ENCODE measurements at places on chromosomes 2 and 18.

DNA sequence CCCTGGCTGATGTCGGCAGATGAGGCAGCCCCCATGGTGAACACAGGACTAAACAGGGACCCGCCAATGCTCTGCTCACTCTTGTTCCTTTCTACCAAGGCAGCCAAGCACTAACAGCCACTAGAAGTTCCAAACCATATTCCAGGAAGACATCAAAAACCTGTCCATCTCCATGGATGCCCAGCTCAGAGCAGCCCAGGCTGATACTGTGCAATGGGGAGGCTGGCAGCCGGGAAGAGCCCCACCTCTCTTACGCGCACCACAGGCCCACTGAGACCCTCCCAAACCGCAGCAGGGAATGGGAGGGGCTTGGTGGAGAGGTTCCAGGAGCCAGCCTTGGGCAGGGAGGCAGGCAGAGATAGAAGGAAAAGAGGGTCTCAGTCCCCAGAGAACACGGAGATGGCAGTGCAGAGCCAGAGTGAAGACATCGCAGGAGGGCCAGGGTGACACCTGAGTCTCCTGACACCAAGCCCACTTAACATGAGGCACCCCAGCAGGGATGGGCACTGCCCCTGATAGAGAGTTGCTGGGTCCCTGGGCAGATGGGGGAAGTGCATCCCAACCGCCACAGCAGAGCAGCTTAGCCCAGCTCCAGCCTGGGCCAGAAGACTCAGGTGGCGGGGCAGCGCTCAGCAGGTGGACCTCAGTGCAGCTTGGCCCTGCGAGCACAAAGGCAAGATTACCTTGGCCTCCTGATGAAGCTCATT, 3.4 kb downstream of the HS6ST1 start:
- DNase-seq = no peak

DNA sequence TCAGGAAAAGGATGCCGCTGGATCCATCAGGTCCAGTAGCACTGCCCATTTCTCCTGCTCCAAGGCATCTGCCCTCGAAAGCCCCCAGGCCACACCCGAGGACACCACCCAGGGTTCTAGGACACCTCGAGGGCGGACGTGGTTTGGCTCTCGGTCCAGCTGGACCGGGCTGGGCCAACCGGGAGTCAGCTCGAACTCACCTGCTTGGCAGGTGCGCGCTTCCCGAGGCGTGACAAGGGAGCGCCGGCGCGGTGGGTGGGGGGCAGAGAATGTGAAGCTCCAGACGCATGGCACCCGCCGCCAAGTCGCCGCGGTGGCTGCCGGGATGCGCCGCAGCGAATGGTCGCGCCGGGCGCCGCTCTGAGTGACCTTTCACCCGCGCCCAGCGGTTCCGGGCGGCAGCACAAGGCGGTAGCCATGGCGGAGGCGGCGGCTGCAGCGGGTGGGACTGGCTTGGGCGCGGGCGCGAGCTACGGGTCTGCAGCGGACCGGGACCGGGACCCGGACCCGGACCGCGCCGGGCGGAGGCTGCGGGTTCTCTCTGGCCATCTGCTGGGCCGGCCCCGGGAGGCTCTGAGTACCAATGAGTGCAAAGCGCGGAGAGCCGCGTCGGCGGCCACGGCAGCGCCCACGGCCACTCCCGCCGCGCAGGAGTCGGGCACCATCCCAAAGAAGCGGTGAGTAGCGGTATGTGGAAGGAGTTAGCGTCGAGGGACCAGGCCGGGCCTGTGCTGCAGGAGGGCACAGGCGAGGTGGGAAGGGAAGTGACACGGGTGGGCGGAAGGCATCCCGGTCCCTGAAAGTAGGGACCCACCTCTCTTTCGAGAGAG, at the start of gene AGPS:
AGPS (plus strand) TSS at position 401 of the 830 bp plus-strand sequence; CDS start at position 418, 17 bp downstream.
- peak; percentile 55 for DNase-seq

- DNase-seq = no peak
Observed at GRCh38 chr2:41886757-41887156, 161.1 kb upstream of the PKDCC start.

GRCh38 chr2:125125902-125126301, 1100.8 kb downstream of the CNTNAP5 start:
- DNase-seq = no peak

- DNase-seq = no peak
Observed at GRCh38 chr2:147017951-147018645, 826.7 kb upstream of the ACVR2A start.

- no peak for DNase-seq
Observed at GRCh38 chr2:140604096-140604495, 1526.7 kb downstream of the LRP1B start.

DNA sequence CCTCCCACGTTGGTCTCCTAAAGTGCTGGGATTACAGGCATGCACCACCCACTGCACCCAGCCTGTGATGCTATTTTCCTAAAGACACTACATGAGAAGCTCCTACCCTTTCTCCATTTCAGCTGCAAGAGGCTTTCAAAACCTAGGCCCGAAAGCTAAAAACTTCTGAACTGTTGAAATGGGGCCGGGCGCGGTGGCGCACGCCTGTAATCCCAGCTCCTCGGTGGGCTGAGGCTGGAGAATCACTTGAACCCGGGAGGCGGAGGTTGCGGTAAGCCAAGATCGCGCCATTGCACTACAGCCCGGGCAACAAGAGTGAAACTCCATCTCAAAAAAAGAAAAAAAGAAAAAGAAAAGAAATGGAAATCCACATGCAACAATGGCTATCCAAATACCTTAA, 18.1 kb upstream of the ANXA4 start:
- no peak for DNase-seq

DNA sequence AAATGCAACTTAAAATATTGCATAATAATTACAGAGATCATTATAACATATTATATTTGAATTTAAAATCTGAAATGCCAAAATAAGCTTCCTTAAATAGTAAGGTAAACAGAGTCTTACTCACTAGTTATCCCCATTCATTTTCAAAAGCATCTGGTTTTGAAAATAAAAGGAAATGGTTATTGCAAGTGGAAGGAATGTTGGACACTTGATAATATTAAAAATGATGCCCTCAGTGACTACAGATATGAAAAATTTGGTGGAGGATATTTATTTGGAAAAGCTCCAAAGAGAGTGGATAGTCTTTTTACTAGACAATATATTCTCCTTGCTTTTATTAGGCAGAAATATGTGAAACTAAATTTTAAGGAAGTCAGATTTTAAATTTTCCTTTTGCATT, 39.7 kb downstream of the CDH19 start:
- DNase-seq = no peak

DNA sequence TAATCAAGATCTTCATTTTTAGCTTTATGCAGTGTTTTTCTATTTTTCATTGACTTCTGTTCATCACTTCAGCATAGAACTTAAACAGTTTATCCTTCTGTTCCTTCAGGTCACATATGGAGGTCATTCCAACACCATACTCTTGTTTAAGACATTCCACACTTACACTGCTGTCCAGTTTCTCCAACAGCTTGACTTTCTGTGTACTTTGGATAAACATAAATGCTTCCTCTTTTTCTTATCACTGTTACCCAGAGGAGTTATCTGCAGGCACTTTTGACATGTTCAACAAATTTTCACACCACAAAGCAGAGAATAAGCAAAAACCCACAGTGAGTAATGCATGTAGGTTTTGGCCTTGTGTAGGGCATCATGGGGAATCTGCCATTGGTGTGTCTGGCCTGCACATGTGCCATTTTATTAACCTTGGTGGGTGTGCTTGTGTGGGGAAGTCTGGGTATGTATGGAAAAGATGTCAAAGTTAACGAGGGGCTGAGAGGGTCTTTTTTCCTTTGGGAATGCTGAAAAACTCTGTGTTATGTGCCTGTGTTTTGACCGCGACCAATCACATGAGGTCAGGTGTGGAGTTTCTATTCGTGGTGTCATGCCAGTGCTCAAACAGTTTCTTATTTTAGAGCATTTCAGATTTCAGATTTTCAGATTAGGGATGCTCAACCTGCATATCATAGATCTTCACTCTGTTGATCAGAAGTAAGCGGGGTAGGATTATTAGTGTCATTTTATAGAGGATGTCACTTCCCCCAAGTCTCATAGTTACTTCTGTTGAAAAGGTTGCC, 53.9 kb upstream of the ACVR1 start:
- no peak for DNase-seq

DNA sequence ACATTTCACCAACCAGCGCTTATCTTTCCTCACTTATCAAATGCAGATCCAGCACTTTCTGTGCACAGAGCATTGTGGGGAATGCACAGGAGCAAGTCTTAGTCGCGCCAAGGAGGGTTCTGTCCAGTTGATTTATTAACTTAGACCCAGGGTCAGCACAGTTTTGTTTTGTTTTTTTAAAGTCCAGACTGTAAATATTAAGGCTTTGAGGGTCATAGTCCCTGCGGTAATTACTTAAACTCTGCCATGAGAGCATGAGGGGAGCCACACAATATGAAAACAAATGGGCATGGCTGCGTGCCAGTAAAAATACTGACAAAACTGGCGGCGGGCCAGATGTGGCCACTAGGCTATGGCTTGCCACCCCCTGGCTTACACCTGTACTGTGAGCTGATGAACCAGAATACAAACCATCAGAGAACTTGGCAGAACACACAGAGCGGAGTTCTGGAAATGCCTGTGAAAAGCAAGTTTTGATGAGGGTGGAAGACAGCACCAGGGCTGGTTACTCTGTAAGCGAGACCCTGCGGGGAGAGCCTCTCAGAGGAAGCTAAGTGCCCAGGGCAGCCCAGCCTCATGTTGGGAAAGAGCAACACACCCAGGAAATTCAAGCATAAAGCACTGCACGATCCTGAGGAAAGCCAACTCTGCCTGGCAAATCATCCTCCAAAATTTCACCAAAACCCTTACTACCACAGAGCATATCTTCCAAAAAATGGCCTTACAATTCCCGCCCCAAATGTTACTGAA, 43.6 kb downstream of the L3MBTL4 start:
- DNase-seq = no peak

DNA sequence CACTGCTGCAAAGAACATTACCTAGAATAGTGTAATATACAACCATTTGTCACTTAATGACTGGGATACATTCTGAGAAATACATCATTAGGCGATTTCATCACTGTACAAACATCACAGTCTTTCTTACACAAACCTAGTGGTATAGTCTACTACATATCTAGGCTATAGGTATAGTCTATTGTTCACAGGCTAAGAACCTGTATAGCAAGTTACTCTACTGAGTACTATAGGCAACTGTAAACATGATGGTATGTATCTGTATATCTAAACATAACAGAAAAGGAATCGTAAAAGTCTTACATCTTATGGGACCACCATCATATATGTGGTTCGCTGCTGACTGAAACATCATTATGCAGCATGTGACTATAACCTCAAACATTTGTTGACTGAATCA, 21.4 kb downstream of the SP3 start:
- DNase-seq = no peak

- no peak for DNase-seq
Observed at GRCh38 chr2:85971366-85971765, 82.6 kb upstream of the ST3GAL5 start.

GRCh38 chr2:152743002-152743401, 24.6 kb downstream of the ARL6IP6 start:
- DNase-seq = no peak

DNA sequence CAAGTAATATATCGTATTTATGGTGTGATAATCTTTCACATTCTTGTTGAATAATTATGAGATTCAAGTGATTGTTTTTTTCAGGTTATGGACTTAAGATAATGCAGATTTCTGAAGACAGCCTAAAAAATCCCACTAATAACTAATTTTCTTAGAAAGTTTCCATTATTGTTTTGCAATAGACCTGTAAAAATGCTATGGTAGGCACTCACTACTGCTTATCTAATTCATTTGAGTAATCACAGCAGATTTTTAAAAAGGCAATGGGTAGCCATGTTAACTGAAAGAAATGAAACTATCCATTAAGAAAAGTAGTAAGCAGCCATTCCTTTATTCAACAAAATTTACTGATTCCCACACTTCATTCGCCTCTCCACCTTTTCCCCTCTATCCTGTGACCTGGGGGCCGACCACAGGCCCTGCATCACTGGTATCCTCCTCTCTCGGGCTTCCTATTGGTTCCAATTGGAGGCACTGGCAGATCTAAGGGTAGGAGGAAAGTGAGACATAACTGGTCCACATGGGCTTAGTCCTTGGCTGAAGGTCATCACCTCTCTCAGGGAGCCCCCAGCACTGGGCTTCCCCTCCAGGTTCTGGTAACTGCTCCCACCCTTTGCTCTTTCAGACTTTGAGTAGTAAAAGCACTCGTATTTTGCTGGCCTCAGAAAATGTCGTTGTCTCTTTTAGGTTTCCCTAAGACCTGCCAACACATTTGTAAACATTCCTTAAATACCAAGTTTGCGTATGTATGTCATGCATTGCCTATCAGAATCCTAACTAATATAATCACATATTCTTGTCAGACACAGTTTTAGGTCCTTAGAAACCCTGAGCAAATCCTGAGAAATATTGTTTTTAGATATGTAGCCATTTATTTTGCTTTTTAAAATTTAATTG, 18.5 kb downstream of the RBMS1 start:
- DNase-seq = no peak

DNA sequence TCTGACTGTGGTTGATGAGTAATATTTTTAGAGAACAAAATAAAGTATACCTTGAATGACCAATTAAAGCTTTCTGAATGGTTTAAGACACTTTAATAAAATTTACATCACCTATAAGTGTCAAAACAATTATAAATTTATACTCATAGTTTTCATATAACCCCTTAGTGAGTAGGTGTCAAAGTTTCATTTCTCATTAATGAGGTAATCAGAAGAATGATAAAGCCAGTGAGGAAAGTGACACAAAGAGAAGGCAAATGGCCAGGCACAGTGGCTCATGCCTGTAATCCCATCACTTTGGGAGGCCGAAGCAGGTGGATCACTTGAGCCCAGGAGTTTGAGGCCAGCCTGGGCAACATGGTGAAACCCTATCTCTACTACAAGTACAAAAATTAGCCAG, 60.8 kb upstream of the CTLA4 start:
- no peak for DNase-seq

DNA sequence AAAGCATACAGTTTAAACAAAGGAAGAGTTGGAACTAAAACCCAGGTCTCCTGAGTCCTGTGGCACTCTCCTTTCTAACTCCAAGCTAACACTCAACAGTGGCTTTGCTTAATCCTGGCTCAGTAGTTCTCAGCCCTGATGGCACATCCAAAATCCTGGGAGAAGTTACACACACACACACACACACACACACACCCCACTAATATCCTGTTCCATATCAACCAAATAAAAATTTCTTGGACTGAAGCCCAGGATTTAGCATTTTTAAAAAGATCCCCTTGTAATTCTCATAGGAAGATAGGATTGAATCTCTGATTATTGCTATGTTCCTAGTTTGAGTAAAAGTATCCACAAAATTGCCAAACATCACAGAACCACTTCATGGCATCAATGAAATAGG, 136.1 kb upstream of the RIOK3 start:
- DNase-seq = no peak
